ENCODE measurements at places on chromosomes 4 and X.

DNA sequence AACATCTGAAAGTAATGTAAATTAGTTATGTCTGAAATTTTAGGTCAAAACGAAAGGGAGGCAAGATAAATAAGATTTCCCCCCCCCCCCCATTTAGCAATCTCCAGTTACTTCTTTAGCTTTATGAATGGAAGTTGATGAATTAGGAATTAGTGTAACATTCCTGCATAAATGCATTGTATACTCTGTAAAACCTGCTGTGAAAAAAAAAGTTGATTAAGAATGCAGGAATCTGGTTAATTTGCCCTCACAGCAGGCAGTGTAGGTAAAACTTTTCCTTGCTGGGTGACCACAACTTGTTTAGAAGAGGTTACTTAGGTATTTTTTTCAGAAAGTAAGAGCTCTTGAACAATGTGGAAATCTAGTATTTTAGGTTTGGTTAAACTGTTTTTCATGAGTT, 15.3 kb downstream of the LARP7 start:
- no peak for DNase-seq

GRCh38 chr4:101806914-101807313, 16.4 kb downstream of the BANK1 start:
- no peak for DNase-seq

- DNase-seq, result no peak
These were observed 635.4 kb downstream of the SPRY1 start for GRCh38 chr4:124032035-124032434.

GRCh38 chr4:128177498-128177897, 110.1 kb downstream of the PGRMC2 start:
- DNase-seq, result no peak

GRCh38 chr4:41150401-41150800, 63.9 kb downstream of the APBB2 start:
- no peak for DNase-seq

DNA sequence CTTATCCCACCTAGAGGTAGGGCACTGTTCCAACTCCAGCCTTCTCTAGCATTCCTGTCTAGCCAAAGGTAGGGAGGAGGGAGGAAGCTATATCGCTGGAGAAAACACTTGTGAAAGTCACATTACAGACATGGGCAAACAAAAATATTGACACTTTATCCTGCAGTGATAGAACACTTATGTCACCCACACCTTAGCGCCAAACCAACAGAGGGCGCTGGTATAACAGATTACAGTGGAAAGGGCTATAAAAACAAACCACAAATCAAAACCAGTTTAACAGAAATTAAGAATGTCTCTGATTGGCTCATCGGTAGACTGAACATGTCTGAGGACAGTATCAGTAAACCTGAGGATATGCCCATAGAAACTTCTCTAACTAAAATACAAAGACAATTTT, 451.3 kb downstream of the TLL1 start:
- DNase-seq, result no peak

DNA sequence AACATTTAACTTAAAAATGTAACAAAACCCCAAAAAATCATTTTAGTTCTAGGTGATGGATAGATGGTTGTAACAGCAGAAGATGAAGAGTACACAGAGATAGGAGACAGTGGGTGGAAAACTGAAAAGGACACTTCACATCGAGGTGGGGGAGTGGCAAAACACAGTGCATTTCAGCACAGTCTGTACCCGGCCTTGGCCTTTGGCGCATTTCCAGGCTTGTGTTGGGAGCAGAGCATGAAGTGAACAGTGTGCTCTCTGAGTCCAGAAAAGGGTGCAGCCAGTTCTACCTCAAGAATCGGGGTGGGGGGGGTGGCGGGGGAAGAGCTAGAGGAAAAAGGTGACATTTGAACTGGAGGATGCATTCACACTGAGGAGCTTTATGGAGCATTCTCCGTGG, 4.3 kb downstream of the TSPYL2 start:
- DNase-seq, result no peak

DNA sequence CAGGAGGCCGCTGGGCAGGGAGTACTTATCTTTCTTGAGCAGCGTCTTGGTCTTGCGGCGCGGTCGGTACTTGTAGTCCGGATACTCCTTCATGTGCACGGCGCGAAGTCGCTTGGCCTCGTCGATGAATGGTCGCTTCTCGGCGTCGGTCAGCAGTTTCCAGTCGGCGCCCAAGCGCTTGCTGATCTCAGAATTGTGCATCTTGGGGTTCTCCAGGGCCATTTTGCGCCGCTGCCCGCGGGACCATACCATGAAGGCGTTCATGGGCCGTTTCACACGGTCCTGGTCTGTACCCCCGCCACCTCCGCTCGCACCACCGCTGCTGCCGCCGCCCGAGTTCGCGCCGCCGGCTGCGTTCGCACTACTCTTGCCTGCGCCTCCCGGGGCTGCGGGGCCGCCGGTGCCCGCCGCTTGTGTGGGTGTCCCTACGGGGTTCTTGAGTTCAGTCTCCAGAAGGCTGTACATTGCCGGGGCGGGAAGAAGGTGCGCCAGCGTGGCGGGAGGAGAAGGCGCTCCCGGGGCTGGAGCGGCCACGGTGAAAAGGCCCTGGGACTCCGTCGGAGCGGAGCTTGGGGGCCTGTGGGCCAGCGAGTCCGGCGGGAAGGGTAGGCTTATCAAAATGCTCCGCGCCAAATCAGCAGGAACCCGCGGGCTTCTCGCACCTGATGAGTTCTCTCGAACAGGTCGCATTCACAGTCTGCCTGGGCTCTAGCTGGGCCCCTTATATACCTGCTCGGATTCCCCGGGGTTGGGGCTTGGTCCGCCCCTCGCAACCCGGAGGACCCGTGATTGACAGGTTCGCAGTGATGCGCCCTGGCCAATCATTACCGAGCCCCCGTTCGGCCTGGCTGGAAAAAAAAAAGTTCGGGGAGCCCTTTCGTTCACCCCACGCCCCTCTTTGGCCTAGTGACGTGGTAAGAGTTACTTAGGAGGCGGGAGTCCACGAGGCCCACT, at the start of gene SOX3:
Gene SOX3, minus strand, starts transcription at position 699 of the 954 bp plus-strand sequence. Its CDS starts 9 bp downstream, at position 690.
- no peak for DNase-seq

All from stimulated activated CD4-positive, alpha-beta T cell treated with anti-CD3 and anti-CD28 coated beads, Interleukin-4, amount 100 ng/mL, for 48 hours (primary cell).